ENCODE measurements at places on chromosomes 7 and 10. TPM values are rescaled to one million over a fixed set of nuclear protein-coding genes. Genes with fewer than 3 reads are reported as not detected.

DNA sequence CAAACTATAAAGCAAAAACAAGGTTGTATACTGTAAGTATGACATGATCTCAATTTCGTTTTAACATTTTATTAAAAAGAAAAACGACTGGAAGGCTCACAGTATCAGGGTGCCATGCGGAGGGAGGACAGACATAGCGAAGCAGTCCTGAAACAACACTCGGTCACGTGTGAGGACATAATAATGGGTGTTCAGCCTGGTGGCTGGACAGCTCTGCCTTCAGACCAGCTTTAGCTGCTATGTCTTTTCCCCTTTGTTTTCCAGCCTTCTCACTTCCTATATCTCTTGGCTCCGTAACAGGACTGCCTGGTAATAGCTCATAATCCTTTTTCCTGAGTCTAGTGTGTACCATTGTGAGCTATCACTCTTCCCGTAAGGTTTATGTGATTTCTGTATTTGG is 18.4 kb upstream of the KLF14 start:
- no peak for DNase-seq

- no peak for DNase-seq
These were observed 828 bp downstream of the BNIP3 start for GRCh38 chr10:131980761-131981428.

Gene VGF
- not detected for total RNA-seq

DNA sequence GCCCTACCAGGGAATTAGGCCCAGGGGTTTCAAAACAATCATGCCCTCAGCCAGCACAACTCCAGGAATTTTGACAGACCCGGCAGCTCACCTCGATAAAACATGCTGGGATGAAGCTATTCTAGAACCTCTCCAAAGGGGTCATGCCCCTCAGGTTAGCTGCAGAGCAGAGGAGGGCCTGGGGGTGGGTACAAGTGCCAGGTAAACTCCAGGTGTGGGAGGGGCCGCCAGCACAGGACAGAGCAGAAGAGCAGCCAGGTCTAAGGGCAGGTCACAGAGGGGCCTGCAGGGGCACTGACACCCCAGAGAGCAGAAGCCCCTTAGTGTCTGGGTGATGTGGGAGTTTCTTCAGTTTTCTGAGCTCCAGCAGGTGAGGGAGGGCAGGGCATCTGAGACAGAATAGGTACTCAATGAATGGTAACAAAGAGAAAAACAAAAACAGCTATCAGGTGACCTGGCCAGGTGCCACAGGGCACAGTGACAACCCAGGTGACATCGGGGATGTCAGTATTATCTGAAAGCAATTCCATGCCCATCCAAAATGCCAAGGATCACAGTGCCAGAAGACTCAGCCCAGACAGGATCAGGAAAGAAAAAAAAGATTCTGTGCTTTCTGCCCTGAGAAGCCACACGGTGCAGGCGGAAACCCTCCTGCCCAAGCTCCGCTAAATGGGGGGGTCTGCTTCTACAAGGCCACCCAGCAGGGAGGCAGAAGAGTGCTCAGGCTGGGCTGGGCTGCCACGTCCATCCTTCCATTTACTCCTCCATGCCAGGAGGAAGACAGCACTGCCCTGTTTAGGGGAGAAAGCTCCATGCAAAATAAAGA is 104.5 kb downstream of the TNS3 start:
- no peak for DNase-seq

- no peak for DNase-seq
These were observed 20.7 kb downstream of the ZMIZ2 start for GRCh38 chr7:44769376-44769775.

DNA sequence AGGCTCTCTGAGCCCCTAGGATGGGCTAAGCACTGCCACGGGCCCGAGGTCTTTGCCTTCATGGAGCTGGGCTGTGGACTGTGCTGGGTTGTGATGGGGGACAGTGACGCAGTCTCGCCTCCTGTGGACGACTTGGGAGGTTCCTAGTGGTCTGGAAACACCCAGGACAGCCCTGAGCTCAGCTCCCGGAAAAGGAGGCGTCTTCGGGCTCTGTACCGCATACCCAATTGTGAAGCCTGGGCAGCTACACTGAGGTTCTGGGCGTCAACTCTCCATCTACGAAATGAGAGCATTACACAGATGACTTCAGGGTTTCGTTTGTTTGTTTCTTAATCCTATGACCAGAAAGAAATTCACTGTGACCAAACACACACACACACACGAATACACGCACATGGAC is 79.6 kb upstream of the KAT6B start:
- DNase-seq: no peak

Data from omental fat pad (tissue), 4 donors.